ENCODE measurements at places on chromosomes 4 and X. TPM values are rescaled to one million over a fixed set of nuclear protein-coding genes. Genes with fewer than 3 reads are reported as not detected.

DNA sequence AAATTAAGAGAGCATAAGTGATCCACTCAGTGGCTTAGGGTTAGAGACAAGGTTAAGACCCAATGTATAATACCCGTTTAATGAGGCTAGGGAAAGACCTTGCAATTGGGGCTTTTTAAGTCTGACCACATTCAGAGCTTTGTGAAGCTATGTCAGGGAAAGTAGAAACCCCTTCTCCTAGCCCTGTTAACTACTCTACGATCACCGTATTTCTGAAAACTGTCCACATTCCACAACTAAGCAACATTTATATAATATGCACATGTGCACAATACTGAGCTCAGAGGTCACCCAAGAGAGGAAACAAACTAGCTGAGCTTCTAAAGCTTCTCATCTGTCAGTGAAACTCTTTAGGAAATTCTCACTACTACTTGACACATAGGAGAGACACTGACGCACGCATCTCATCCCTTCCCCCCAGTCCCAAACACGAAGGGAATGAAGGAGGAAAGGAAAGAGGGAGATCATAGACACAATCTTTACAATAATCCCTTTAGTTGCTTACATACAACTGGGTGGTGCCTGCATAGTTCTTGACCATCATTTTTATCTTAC is 56.2 kb downstream of the METTL14 start:
- H3K27me3 ChIP-seq: no peaks in the 10 kb centered on the region
- H3K36me3 ChIP-seq: peaks cover 61% of the 10 kb centered on the region
- H3K27ac ChIP-seq: peak overlapping the region; percentile 58
- no peak overlapping the region for H3K4me3 ChIP-seq
- H3K4me1 ChIP-seq: no peaks in the 10 kb centered on the region
- DNase-seq: no peak

- H3K36me3 ChIP-seq: no peaks in the 10 kb centered on the region
- no peaks in the 10 kb centered on the region for H3K4me1 ChIP-seq
- H3K4me3 ChIP-seq: no peak overlapping the region
- no peak for DNase-seq
Measured at GRCh38 chr4:136838607-136839006, 693.7 kb downstream of the PCDH18 start.

- H3K4me1 ChIP-seq: peaks cover 80% of the 10 kb centered on the region
- DNase-seq: no peak
- H3K27ac ChIP-seq: peak overlapping the region; percentile 98
- peaks cover under 1% of the 10 kb centered on the region for H3K36me3 ChIP-seq
Measured at GRCh38 chr4:1246111-1246881, 2.6 kb downstream of the CTBP1 start.

DNA sequence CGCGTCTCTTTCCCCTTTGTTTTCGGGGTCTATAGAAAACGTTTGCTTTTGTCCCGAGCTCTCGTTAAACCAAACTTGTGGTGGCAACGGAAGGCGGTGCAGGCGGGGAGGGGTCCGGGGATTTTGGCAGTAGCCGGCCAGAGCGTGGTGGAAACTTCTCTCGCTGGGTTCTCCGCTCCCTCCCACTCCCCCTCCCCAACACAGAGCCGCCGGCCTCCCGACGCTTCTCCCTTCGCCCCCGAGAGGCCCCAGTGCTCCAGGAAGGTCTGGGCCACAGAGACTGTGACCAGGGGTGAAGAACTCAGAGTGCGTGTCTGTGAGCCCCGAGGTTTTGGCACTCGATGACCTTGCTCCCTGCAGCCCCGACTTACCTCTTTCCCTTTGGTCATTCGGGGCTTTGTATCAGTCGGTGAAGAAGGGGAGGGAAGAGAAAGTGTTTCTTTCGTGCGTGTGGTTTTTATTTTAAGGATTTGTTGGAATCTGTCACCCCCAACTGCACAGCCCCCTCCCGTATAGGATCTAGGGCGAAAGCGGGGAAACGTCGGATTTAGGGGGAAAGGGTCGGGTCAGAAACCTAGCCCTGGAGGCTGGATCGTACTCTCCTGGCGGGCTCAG is 9.0 kb upstream of the BCOR start:
- peak overlapping the region; percentile 56 for H3K4me3 ChIP-seq
- H3K27ac ChIP-seq: peak overlapping the region; percentile 94
- no peaks in the 10 kb centered on the region for H3K36me3 ChIP-seq
- H3K27me3 ChIP-seq: peaks cover 28% of the 10 kb centered on the region
- H3K4me1 ChIP-seq: peaks cover 62% of the 10 kb centered on the region

GRCh38 chr4:54173281-54173912 is 55.7 kb upstream of the PDGFRA start:
- no peak overlapping the region for H3K27ac ChIP-seq
- no peak overlapping the region for H3K4me3 ChIP-seq
- H3K36me3 ChIP-seq: no peaks in the 10 kb centered on the region
- DNase-seq: no peak
- no peaks in the 10 kb centered on the region for H3K4me1 ChIP-seq

- H3K27me3 ChIP-seq: no peaks in the 10 kb centered on the region
- no peak for DNase-seq
- no peaks in the 10 kb centered on the region for H3K36me3 ChIP-seq
- H3K4me3 ChIP-seq: no peak overlapping the region
Measured at GRCh38 chrX:2848871-2849301, 20.2 kb downstream of the GYG2 start.

GRCh38 chrX:106566362-106566761 is 45.4 kb upstream of the RADX start:
- H3K36me3 ChIP-seq: no peaks in the 10 kb centered on the region
- H3K27ac ChIP-seq: no peak overlapping the region

DNA sequence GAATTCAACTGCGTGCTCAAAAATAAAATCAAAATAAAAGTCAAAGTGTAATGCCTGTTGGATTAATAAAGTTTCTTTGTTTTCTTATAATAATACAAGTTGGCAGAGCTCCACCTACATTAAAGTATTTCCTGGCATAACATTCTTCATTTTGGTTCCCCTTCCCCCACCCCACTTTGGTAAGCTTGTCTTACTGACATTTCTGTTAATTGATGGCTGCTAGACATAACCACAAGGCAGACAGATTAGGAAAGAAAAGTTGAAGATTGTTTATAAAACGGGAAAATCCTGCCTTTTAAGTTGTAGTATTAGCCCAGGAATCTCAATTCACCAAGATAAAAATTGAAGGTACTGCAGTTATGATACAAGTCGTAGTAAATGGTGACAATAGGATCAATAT is 246.5 kb upstream of the RPS6KA3 start:
- no peaks in the 10 kb centered on the region for H3K36me3 ChIP-seq
- no peaks in the 10 kb centered on the region for H3K4me1 ChIP-seq
- no peaks in the 10 kb centered on the region for H3K27me3 ChIP-seq
- DNase-seq: no peak
- H3K4me3 ChIP-seq: no peak overlapping the region

DNA sequence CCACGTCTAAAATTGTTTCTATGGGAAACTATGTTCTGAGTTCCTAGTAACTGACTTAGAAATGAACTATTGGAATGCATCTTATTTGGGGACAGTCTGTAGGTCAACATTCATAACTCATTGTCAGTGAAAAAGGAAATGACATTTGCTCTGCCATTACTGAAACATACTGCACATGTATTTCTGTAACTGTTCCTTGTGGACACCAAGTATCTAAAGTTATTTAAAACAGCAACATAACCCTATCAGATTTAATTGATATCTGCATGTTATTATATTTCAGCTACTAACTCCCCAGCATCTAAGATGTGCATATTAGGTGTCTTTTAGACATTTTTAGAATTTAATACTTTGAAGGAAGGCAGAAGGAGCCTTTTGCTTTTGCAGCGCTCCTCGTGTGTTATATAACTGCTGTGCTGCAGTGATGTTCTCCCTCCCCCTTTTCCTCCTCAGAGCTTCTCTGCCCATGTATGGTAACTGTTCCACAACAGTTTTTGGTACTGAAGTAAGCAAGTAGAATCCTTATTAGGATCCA is 37.2 kb upstream of the TMEM131L start:
- H3K27me3 ChIP-seq: no peaks in the 10 kb centered on the region
- no peaks in the 10 kb centered on the region for H3K4me1 ChIP-seq
- H3K27ac ChIP-seq: no peak overlapping the region
- no peak overlapping the region for H3K4me3 ChIP-seq
- DNase-seq: no peak
- no peaks in the 10 kb centered on the region for H3K36me3 ChIP-seq

DNA sequence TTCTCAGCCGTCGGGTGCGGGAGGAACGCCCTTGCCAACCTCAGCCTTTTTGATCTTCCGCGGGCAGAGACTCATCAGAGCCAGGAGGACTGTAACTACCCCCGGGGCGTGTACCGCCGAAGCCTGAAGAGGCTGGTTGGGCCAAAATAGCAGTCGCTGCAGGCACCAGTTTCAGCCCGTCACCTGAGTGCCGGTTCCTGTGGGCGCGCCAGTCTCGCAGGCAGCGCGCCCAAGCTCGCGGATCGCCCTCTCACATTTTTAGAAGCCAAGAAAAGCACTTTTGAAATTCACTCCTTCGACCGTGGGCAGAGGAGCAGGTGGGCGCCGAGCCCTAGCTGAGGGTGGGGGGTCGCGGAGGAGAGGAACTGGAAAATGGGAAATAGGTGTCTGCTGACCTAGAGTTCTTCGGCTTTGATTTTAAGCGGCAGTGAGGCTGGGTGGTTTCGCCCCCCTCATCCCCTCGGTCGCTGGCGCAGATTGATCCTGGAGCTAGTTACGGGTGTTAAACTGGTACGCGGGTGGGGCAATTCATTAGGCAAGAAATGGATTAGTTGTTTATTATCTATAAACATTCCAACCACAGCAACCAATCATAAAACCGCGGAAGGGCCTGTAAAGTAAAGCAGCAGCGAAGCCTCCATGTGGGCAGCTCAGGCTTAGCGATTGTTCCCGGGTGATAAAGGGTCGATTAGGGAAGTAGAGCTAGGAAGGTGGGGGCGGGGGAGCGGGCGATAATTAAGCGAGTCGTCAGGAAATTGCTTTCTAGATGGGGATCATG is 69.2 kb downstream of the FBXO8 start:
- H3K36me3 ChIP-seq: no peaks in the 10 kb centered on the region
- H3K4me1 ChIP-seq: peaks cover 38% of the 10 kb centered on the region
- H3K4me3 ChIP-seq: peak overlapping the region; percentile 42
- DNase-seq: no peak
- no peaks in the 10 kb centered on the region for H3K27me3 ChIP-seq
- peak overlapping the region; percentile 80 for H3K27ac ChIP-seq

- no peak for DNase-seq
- peak within 1 kb of the TSS; percentile 24 for H3K4me3 ChIP-seq
- no peak within 1 kb of the TSS for H3K27ac ChIP-seq
- H3K4me1 ChIP-seq: no peaks in the 10 kb centered on the region
- H3K36me3 ChIP-seq: no peaks in the 10 kb centered on the region
Measured at GRCh38 chrX:131288738-131289511, at the start of gene IGSF1. TSS of gene IGSF1 (minus strand) at chrX:131289306. CDS start at chrX:131286674, 2,632 bp downstream.

GRCh38 chr4:113958766-113959538 is 20.5 kb downstream of the ARSJ start:
- DNase-seq: no peak
- no peak overlapping the region for H3K4me3 ChIP-seq

- peak overlapping the region; percentile 90 for H3K27ac ChIP-seq
- peak overlapping the region; percentile 80 for H3K4me3 ChIP-seq
- no peak for DNase-seq
Measured at GRCh38 chr4:106316773-106317409, 541 bp downstream of the AIMP1 start.

DNA sequence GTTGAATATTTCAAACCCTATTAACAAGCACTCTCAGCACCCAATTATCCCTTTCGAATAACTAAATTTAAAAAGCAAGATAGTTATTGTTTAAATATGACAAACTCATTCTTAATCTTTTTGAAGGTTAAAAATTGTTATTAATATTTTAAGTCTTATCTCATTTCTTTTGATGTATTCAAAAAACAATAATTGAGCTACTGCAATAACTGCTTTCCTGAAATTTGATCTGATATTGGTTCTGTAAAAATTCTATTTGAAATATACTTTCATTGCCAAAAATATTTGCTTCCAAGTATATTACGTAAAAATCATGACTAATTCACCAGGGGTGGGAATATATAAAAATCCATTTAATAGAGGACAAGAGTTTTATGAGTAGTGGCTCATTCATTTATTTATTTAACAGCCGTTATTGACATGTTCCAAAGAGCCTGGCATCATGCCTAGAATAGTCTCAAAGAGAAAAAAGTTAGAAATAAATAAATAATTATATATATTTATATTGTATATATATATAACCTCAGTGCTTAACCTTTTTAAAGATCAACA is 34.4 kb downstream of the GLRA3 start:
- no peak overlapping the region for H3K27ac ChIP-seq
- no peaks in the 10 kb centered on the region for H3K4me1 ChIP-seq
- no peak overlapping the region for H3K4me3 ChIP-seq
- H3K27me3 ChIP-seq: no peaks in the 10 kb centered on the region
- no peaks in the 10 kb centered on the region for H3K36me3 ChIP-seq

GRCh38 chrX:130625386-130625785 is 223.6 kb downstream of the RBMX2 start:
- no peak overlapping the region for H3K4me3 ChIP-seq
- no peak overlapping the region for H3K27ac ChIP-seq
- no peak for DNase-seq
- H3K4me1 ChIP-seq: no peaks in the 10 kb centered on the region

The YY2 gene
- 0.98 TPM for total RNA-seq

The SCFD2 gene
- 8.1 TPM for total RNA-seq

The PRDM8 gene
- 2.2 TPM for total RNA-seq

The ZNF630 gene
- 2.7 TPM for total RNA-seq

The IL1RAPL1 gene
- 3.0 TPM for total RNA-seq

The SHROOM2 gene
- total RNA-seq: 6.4 TPM

All from right atrium auricular region (tissue), 2 donors.